Activated CD4-positive, alpha-beta T cell treated with anti-CD3 and anti-CD28 coated beads for 36 hours (primary cell): ENCODE measurements at places on chromosomes 2 and 18. TPM values are rescaled to one million over a fixed set of nuclear protein-coding genes. Genes with fewer than 3 reads are reported as not detected.

The KCNG2 gene
- total RNA-seq: not detected

GRCh38 chr2:240369801-240370585 lies 65.5 kb upstream of the GPC1 start:
- H3K4me1 ChIP-seq: no peaks in the 10 kb centered on the region
- H3K27me3 ChIP-seq: no peaks in the 10 kb centered on the region
- no peak for DNase-seq

The TMEM198 gene
- 2.4 TPM for total RNA-seq

- no peak overlapping the region for H3K27ac ChIP-seq
- peaks cover 21% of the 10 kb centered on the region for H3K36me3 ChIP-seq
- DNase-seq: no peak
- H3K4me1 ChIP-seq: no peaks in the 10 kb centered on the region
Observed at GRCh38 chr2:24253303-24253919, 78.6 kb downstream of the FAM228A start.

The NABP1 gene
- total RNA-seq: 52.4 TPM

- DNase-seq: no peak
- no peak overlapping the region for H3K4me3 ChIP-seq
- no peaks in the 10 kb centered on the region for H3K27me3 ChIP-seq
- H3K4me1 ChIP-seq: no peaks in the 10 kb centered on the region
- no peaks in the 10 kb centered on the region for H3K36me3 ChIP-seq
Observed at GRCh38 chr2:33373986-33374385, 102.5 kb upstream of the RASGRP3 start.
